ENCODE measurements at places on chromosomes 13 and 19. TPM values are rescaled to one million over a fixed set of nuclear protein-coding genes. Genes with fewer than 3 reads are reported as not detected.

PDE4C gene
- total RNA-seq = 0.78 TPM

SPATA13 gene
- 17.8 TPM for total RNA-seq

KLF1 gene
- not detected for total RNA-seq

HAUS8 gene
- total RNA-seq = 13.4 TPM

CEACAM16 gene
- total RNA-seq = not detected

MIR17HG gene
- 1.0 TPM for total RNA-seq

TNFSF9 gene
- 1.3 TPM for total RNA-seq

STAP2 gene
- 3.0 TPM for total RNA-seq

MAP1S gene
- 39.2 TPM for total RNA-seq

SLC6A16 gene
- total RNA-seq = not detected

Measured in epithelial cell of alveolus of lung (primary cell).